ENCODE measurements at places on chromosomes 16 and 17.

- DNase-seq, result no peak
Measured at GRCh38 chr16:47694543-47694942, 233.4 kb downstream of the PHKB start.

DNA sequence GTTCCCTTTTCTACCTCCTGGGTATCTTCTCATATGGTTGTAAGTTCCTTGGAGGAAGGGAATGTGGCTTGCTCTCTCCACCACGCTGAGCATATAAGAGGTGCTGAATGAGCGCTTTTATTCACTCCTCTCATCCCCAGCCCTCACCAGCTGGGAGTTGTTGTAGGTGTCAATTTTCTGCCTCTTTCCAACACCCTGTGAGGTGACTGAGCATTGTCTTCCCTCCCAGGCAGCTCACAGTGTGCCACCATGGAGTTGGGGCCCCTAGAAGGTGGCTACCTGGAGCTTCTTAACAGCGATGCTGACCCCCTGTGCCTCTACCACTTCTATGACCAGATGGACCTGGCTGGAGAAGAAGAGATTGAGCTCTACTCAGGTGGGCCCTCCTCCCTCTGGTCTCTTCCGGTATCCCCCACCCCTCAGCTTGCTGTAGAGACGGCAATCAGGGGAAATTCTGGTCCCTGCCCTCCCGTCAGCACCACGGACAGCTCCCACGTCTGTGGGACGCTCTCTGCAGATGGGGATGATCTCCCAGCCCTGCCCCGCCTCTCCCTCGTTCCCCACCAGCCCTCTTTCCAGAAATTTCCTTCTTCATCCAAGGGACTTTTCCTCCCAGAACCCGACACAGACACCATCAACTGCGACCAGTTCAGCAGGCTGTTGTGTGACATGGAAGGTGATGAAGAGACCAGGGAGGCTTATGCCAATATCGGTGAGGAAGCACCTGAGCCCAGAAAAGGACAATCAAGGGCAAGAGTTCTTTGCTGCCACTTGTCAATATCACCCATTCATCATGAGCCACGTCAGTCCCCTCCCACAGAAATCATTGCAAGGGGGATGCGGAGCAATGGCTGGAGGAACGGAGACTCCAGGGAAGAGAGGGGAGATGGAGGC is 18.3 kb downstream of the CIITA start:
- no peak for DNase-seq

GRCh38 chr17:57453841-57454425 is 197.6 kb downstream of the MSI2 start:
- DNase-seq, result no peak

GRCh38 chr16:2987833-2988232 is 7.6 kb upstream of the PKMYT1 start:
- DNase-seq, result no peak

DNA sequence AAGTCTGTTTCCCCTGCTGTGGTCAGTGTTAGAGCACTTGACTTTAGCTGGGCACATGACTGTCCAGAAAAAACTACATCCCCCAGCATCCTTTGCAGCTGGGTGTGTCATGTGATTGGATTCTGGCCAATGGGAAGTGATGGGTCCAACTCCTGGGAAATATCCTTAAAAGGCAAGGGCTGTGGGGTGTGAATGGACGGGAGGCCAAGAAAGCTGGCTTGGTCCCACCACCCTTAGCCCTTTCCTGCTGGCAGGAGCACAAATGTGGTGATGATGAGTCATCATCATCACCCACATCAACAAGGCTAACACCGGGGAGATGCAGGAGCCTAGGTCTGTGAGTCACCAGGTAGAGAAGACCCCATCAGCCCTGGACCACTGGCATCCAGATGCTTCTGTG is 341.7 kb downstream of the C16orf95 start:
- DNase-seq, result peak; percentile 63
